ENCODE measurements at places on chromosomes 2 and 18.

- no peak overlapping the region for H3K27ac ChIP-seq
- H3K27me3 ChIP-seq: peaks cover 25% of the 10 kb centered on the region
- ATAC-seq: no peak
- H3K4me1 ChIP-seq: no peaks in the 10 kb centered on the region
- no peaks in the 10 kb centered on the region for H3K36me3 ChIP-seq
Measured at GRCh38 chr2:75600461-75601011, 39.8 kb upstream of the EVA1A start.

DNA sequence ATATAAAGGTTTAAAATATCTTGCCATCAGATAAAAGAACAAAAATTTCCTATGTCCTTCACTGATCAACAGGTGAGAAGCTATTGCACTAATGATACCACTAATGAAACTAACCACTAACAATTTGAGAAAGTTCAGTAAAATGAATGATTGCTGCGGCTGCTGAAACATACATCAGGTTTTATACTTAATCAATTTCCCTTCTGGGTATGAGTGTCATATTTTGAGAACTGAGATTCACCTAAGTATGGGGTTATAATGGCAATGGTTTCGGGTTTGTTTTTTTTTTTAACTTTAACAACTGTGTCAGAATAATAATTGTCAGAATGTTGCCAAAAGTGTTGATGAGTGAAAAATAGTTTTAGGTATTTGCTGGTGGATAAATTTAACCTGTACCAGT, 151.3 kb upstream of the SLC39A10 start:
- H3K4me3 ChIP-seq: no peak overlapping the region
- H3K27me3 ChIP-seq: no peaks in the 10 kb centered on the region
- ATAC-seq: peak; percentile 40
- H3K4me1 ChIP-seq: no peaks in the 10 kb centered on the region
- no peaks in the 10 kb centered on the region for H3K36me3 ChIP-seq
- no peak overlapping the region for H3K27ac ChIP-seq

- H3K36me3 ChIP-seq: no peaks in the 10 kb centered on the region
- ATAC-seq: no peak
- peaks cover 6% of the 10 kb centered on the region for H3K27me3 ChIP-seq
- H3K4me1 ChIP-seq: peaks cover 13% of the 10 kb centered on the region
Measured at GRCh38 chr18:44696892-44697291, 16.2 kb downstream of the SETBP1 start.

DNA sequence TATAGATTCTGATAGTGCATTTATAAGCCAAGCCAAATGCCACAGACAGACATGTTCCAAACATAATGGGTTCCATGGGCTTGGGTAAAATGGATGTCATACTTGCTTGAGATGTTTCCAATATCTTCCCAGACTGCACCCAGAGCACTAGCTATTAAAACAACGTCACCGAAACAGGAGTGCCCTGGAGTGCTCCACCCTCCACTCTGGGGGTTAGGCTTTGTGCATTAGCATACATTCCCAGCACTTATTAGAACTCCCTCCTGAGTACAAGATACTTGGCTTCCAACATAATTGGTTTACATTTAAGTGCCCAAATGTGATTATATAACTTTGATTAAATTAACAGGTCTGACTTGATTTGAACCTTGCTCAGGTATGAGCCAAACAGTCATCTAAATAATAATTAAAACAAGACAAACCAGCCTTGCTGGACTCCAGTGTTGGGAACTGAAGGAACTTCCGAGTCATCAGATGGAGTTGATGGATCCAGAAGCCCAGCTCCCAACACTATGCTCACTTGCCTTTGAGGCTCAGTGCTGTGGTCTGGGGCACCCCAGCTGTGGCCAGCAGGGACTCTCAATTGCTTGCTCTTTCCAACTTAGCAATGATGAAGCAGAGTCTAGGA, 60.5 kb upstream of the LGALSL start:
- ATAC-seq: no peak
- H3K4me3 ChIP-seq: no peak overlapping the region
- no peak overlapping the region for H3K27ac ChIP-seq
- H3K27me3 ChIP-seq: peaks cover 9% of the 10 kb centered on the region
- H3K36me3 ChIP-seq: no peaks in the 10 kb centered on the region

DNA sequence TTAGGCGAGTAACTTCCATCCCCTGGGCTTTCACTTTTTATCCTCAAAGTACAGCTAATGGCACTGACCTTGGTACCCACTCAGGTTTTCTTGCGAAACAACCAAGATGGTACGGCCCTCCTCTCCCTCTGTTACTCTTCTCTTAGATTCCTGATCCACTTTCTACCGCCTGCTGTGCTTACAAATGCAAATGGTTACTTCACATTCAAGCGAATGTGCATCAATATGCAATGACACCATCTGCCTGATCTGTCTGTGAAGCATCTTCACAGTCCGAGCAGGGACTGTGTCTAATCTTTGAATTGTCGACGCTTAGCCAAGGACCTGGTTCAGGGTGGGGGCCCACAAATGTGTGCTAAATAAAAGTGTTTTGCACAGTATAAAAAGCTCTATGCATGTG, 112.2 kb downstream of the TRIB2 start:
- no peak overlapping the region for H3K27ac ChIP-seq
- no peak for ATAC-seq
- H3K27me3 ChIP-seq: no peaks in the 10 kb centered on the region
- no peaks in the 10 kb centered on the region for H3K4me1 ChIP-seq

- H3K4me3 ChIP-seq: no peak overlapping the region
- H3K27ac ChIP-seq: no peak overlapping the region
- no peaks in the 10 kb centered on the region for H3K27me3 ChIP-seq
- no peaks in the 10 kb centered on the region for H3K36me3 ChIP-seq
- no peak for ATAC-seq
Measured at GRCh38 chr18:8359076-8359475, 250.2 kb upstream of the RAB12 start.

GRCh38 chr2:119694470-119694844, 15.5 kb downstream of the TMEM177 start:
- no peaks in the 10 kb centered on the region for H3K27me3 ChIP-seq
- no peak overlapping the region for H3K27ac ChIP-seq
- H3K4me3 ChIP-seq: no peak overlapping the region
- H3K36me3 ChIP-seq: no peaks in the 10 kb centered on the region
- H3K4me1 ChIP-seq: peaks cover 24% of the 10 kb centered on the region
- no peak for ATAC-seq

All from activated T-helper 17 cell treated with anti-CD3 and anti-CD28 coated beads, Interleukin-2, amount 50 U/mL, for 72 hours (primary cell).